ENCODE measurements at places on chromosomes 11 and 22.

- DNase-seq: no peak
Measured at GRCh38 chr11:130571519-130571918, 123.1 kb downstream of the ADAMTS15 start.

DNA sequence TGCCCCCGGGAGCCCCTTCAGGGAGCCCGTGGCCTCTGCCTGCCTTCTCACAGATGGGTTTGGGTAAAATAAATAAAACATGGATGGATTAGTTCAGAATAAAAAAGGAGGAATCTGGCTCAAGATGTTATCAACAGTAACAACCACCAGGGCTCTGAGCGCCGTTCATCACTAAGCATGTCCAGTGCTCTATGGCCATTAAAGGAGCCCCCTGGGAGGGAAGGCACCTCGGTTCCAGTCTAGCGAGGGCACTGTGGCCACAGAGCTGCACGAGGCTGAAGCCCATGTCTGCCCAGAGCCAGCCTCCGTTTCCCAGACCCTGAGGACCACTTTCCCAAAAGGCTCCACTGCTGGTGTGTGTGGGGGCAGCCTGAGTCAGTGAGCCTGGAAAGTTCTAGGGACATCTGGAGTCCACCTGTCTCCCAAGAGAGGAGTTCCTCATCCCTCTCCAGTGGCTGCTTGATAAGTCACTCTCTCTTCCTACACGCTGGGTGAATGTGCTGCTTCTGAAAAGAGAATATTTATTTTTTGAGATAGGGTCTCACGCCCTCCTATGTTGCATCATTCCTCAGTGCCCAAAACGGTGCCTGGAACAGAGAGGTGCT lies 614.6 kb downstream of the TBC1D22A start:
- no peak for DNase-seq

- no peak for DNase-seq
Measured at GRCh38 chr22:34783436-34783835, 282.5 kb upstream of the ISX start.

DNA sequence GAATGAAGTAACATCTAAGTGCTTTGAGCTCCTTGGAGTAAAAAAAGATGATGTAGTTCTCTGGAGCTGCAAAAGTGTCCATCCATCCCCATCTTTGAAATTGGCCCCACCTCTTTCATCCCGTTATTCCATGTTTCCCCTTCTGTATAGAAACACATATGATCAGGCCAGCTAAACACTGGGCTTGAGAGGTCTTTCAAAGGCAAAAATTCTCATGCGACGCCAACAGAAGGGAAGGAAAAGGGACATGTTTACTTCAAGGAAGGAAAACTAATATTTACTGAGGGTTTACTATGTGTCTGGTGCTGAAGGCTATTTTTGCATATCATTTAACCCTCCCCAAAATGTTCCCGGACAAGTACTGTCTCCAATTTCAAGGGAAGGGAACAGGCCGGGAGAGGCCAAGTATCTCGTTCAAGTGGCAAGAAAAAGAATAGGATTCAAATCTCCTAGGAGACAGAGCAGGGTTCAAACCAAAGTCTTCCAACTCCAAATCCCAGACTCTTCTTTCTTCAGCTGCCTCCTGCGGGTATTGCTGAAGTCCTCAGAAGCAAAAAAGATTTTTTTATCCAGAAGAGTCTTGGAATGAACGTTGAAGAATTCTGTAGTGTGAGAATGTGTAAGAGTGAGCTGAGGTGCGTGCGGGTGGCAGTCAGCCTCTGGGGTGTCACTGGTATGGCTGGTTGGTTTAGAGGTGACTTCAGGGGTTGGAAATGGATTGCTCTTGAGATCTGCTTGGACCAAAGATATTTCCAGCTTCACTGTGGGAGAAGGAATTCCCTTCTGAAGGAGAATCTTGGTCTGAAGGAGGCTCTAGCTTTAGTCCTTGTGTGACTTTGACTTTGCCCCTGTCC lies 10.1 kb downstream of the TECTA start:
- no peak for DNase-seq

DNA sequence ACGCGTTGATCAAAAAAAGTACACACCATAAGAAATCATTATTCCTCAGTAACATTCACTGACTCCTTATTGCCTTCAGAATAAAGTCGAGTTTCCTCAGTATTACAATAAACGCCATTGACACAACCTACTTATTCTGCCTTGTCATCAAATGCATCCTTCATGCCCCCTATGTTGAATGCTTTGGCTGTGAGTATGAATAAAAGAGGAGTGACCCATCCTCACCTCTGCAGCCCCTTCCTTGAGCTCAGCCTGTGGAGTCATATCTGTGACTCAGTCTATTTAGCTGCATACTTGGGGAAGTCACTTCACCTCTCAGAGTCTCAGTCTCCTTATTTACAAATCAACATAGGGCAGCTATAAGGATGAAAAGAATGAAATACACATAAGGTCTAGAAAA lies 65.1 kb downstream of the USP35 start:
- no peak for DNase-seq

DNA sequence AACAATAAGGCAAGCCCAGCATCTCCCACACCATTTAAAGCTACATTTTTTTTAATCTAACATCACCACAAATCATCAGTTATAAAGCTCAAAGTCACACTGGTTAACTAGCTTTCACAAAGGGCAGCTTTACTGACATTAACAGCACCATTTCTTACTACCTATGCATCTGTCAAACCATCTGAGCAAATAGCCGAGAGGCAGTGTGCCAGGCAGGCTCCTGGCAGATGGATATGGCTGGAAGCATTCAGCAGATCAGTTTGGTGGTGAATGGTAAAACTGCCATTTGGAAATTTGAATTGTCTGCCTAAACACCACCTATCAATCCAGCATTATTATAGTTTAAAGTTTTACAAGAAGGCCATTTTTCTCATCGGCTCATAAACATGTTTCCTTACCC lies 131.2 kb downstream of the TTC28 start:
- DNase-seq: no peak
